ENCODE measurements at places on chromosomes 2 and 18.

- no peak for DNase-seq
These were observed 511.2 kb downstream of the EIPR1 start for GRCh38 chr2:2866459-2866858.

- no peak for DNase-seq
These were observed 121.4 kb upstream of the MAP3K20 start for GRCh38 chr2:172953970-172954852.

DNA sequence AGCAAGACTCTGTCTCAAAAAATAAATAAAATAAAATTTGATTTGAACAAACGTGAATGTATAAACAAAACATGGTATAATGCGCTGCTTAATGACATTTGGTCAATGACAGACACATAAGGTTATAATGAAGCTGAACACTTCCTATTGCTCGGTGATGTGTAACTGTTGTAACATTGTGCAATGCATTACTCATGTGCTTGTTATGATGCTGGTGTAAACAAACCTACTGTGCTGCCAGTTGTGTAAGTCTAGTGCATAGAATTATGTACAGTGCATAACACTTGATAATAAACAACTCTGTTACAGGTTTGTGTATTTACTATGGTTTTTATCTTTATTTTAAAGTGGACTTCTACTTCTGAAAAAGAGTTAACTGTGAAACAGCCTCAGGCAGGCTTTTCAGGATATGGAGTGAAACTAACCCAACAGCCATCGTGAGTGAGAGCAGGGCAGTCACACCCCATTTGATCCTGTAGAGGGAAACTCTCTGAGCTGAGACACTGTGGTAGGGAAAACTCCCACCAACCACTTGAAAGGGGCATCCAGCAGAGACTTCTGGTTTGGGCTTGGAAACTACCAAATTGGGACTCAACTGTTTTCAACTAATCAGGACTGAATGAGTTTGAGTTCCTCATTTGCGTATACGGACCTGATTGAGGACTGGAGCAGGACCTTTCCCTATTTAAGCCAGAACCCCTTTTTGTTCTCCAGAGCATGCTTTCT, 8.7 kb upstream of the RPRD1A start:
- DNase-seq: no peak

GRCh38 chr2:203928849-203929248, 7.7 kb upstream of the ICOS start:
- no peak for DNase-seq

GRCh38 chr18:20996418-20996817, 115.2 kb downstream of the ROCK1 start:
- DNase-seq: no peak

- no peak for DNase-seq
These were observed 11.5 kb upstream of the KYNU start for GRCh38 chr2:142865924-142866323.

DNA sequence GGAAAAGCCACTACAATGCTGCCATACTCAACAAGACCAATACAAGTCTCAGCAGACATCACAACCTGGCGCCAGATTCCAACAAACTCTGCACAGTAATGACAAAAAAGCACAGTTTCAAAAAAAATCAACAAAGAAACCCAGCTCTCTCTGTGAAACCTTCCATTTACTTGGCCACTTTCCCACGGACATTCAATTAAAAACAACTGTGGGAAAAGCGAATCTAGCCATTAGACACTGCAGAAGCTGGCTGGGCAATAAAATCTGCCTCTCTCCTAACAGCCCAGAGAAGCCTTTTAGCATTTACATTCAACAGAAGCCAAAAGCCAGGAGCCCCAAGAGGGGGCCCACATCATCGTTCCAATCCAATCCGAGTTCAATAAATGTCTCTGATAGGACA, 128.9 kb downstream of the HDAC4 start:
- DNase-seq: peak; percentile 0

GRCh38 chr2:122736279-122736678, 980.8 kb downstream of the TSN start:
- DNase-seq: no peak

GRCh38 chr18:22469926-22470247, 52.2 kb upstream of the CTAGE1 start:
- DNase-seq: no peak

- no peak for DNase-seq
These were observed 306.1 kb downstream of the CPS1 start for GRCh38 chr2:210862283-210863065.

- no peak for DNase-seq
These were observed 10.2 kb downstream of the C18orf32 start for GRCh38 chr18:49476664-49477411.

- no peak for DNase-seq
These were observed 19.3 kb downstream of the GPD2 start for GRCh38 chr2:156455361-156455975.

DNA sequence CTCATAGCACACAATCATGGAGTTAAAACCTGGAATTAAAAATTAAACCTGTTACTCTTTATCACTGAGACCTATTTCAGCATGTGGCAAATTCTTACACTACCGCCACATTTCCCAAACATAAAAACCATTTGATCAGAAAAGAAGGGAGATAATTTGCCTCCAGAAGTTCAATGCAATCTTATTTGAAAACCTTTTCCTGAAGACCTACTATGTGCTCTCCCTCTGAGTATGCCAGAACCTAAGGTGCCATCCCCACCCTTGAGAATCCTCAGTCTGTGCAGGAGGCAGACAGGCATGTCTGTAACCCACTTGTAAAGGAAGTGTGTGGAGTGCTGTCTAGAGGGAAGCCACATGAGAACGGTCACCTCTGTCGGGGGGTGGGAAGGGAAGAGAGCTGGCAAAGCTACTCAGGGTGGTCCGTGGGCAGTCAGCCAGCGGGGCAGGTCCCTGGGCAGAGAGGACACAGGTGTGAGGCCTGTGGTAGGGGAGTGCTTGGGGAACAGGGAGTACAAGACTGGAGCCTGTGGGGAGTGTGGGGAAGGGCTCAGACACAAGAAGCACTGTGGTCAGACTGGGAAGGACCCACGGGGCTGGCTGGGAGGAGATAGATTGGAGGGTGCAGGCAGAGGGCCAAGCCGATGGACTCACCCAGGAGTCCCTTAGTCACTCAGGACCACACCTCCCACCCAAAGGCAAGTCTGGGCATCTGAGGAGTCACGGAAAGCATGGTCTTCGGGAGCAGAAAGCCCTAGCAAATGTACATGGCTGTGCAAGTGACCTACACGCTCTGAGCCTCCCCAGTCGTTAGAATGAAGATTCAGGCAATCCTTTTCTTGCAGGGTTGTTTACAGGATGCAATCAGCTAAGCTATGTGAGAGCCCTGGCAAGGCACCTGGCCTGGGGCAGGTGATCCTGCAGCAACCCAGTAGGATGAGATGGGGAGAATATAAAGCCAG, 22.8 kb downstream of the CRACDL start:
- no peak for DNase-seq

- DNase-seq: no peak
These were observed 73.4 kb upstream of the SMAD7 start for GRCh38 chr18:49023938-49024803.

GRCh38 chr2:128280901-128281321, 37.8 kb downstream of the HS6ST1 start:
- no peak for DNase-seq

GRCh38 chr2:68448671-68449653, 18.1 kb downstream of the FBXO48 start:
- no peak for DNase-seq

- DNase-seq: no peak
These were observed 347.9 kb downstream of the MEIS1 start for GRCh38 chr2:66782780-66783361.

DNA sequence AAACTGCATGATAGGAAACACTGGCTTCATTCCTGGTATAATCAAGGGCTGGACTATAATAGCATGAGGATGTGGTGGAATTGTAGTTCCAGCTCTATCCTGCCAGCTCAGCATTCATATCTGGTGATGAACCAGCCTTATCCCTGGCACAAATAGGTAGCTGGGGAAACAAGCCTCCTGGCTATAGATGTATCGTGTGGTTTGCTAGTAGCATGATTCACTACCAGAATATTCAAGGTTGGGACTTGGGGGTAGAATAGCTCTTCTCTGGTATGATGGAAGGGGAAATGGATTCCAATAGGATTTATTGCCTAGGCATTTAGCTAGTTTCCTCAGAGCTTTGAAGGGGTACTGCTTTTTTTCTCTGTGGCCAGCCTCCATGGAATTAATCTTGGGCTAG, 532.8 kb downstream of the FBXO15 start:
- DNase-seq: no peak

GRCh38 chr2:100980046-100980445, 22.0 kb upstream of the RPL31 start:
- no peak for DNase-seq

DNA sequence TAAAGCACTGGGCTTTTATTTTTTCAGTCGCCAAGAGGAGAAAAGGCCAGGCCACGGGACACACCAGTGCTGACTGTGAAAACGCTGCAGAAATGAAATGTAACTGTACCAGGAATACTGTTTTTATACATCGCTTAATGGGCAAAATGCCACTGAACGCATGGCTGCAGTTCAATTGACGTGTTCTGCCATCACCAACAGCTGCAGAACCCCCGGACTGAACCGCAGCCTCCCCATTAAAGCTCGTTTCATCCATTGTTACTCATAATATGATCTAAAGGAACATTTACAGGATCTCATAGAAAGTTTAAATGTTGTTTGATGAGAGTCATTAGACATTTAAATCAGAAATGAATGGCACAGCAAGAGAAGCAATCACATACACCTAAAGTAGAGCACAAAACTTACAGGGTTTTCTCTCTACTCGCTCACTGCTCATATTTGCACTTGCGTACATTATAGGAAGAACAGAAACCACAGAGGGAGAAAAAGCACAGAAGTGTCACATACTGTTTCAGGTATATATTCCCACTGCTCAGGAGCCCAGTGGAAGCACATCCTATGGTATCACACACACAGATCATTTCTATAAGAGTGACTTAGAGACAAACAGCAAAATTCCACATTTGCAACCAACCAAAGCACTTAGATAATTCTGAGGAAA, 35.3 kb downstream of the TCF4 start:
- DNase-seq: no peak

DNA sequence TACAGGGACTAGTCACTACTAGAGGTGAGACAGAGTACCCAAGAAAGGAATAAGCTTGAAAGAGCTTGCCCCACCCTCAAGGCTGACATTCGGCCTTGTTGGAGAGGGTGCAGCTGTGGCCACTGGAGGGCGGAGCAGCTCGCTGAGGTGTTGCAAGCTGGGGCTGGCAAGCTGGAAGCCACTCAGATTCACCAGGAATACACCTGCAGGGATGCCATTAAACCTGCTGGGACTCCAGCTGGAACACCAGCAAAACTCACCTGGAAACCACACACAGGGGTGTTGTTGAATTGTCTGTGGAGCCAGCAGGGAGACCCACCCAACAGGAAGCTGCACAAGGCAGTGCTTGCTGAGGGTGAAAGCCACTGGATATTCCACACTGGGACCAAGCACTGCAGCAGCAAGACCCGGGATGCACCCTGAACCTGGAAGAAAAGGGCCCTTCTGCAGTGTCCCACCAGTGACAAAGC, 26.1 kb downstream of the KCTD18 start:
- peak; percentile 64 for DNase-seq

- no peak for DNase-seq
These were observed 11.1 kb upstream of the IL1RN start for GRCh38 chr2:113116100-113116958.

- no peak for DNase-seq
These were observed 54.5 kb downstream of the ODC1 start for GRCh38 chr2:10393640-10393982.

GRCh38 chr2:216044883-216045486, 31.6 kb upstream of the MREG start:
- DNase-seq: no peak

GRCh38 chr18:33156906-33157470, 283.5 kb downstream of the CCDC178 start:
- no peak for DNase-seq

DNA sequence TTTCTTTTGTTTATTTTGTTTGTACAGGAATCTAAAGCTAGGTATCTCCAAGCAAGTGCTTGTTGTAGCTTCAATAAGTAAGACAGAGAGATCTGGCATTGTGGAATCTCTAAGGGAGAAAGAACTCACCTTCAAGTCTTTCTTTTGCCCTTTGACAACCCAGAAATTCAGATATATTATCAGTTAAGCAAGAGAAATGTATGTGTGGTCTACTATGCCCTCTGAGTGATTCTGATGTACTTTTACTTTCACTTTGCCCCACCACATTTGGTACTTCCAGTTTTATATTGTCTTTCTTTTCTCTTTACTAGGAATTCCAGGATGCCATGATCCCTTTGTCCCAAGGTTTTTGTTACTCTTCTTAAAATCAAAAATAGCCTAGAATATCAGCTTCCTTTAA, 259.6 kb upstream of the PIK3C3 start:
- no peak for DNase-seq

GRCh38 chr18:47901624-47902362, 28.7 kb downstream of the SMAD2 start:
- no peak for DNase-seq

DNA sequence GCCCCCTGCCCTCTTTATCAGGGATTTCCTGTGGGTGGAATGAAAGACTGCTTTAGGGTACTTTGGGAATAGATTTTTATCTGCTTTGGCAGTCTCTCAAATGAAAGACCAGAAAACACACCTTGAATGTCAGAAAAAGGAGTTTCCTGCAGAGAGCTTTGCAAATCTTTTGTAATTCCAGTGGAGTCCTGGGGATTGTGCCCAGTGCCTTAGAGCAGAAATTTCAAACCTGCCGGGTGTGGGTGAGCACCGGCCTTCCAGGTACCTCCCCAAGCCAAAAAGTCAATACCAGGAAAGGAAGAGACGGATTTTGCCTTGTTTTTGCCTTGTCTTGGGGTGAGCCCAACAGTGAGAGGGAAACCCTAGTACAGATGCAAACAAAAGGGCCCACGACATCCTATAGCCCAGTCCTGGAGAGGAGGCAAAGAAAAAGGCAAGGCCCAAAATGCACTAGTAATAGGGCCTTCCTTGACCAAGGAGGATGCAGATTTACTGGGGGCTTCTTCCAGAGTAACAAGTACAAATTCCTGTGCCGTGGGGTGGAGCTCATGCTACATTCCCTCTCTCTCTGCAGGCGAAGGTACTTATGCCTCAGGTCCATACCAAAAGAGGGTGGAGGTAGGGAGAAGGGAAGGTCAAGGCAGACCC, 36.4 kb downstream of the FOXI3 start:
- DNase-seq: no peak

- no peak for DNase-seq
These were observed 103.1 kb downstream of the L3MBTL4 start for GRCh38 chr18:6311456-6312215.

DNA sequence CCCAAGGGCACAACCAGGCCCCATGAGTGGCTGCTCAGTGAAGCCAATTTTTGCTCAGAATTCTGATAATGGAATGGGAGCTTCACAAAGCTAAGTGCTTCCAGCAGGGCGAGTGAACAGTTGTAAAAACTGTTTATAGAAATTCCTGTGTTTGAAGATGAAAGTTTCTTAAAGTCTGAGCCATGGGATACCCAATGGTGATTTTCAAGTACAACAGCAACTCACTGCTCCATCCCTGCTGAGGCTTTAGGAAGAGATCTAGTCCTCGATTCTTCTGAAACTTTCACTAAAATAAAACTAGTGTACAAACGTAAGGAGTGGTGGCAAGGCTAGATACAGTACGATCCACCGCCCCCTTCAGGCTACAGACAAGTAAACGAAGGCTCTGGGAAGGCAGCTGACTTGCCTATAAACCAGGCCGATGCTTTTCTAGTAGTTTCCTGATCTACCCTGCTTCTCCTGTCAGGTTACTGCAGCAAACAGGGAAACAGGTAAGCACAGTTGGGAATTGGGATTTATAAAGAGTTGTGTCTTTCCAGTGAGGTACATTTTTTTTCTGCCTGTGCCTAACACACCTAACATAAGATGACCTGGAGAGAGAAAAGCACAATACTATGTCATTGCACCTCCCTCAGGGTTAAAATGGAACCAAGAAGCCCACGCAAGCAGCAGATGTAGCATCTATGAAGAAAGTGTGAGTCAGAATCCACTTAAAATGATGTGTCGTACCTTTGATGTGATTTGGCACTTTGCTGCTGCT, 108.7 kb downstream of the UXS1 start:
- peak; percentile 74 for DNase-seq

Measured in activated CD4-positive, alpha-beta T cell treated with anti-CD3 and anti-CD28 coated beads for 48 hours (primary cell).